Cortex of kidney (tissue), 1 donor: ENCODE measurements at places on chromosomes 5 and 9.

DNA sequence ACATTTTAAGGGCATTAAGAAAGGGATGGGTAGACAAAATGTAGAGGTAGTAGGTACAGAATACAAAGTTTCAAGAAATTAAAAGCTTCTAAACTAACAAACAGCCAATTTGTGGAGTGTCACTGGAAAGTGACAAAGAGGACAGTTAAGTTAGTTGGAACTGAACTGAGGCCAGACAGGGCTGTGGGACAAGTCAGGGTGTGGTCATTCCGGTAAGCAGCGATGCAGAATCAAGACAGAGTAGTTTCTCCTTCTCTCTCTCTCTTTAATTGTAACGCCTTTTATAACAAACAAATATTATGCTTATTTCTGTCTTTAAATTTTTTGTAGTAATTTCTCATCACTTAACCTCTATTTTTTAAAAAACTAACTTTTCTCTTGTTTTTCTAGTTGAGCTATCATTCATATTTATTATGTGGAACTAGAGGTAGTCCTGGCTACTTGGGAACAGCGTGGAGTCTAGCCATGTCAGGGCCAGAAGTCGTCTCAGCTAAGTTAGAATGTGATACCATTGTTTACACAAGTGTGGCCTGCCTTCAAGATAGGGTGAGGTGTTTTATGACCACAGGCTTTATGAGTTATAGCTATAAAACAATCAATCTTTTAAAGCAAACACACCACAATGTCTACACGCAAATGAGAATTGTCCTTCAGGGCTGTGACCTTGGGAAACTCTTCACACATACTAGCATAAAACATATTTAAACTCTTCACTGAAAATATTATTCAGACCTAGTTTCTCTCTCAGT lies 115.3 kb upstream of the CDKN2B start:
- DNase-seq: no peak

GRCh38 chr9:108002371-108002956 lies 512.9 kb upstream of the KLF4 start:
- DNase-seq: no peak

DNA sequence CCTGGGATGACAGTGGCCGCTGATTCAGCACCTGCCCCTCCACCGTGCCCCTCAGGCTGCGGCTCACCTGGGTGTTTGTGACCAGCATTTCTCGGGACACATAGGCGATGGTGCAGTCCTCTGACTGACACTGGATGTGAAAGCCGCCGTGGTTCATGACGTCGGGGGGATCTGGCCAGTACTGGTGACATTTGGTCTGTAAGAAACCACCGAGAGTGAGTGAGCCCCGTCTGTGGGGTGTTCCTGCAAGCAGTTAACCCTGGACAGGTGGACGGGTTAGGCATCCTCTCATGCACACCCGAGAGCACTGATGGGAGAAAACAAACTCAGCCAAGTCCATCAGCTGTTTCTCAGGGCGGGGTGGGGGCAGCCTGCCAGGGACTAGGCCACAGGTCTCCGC lies 62.5 kb upstream of the EPB41L4B start:
- DNase-seq: no peak

- no peak for DNase-seq
Observed at GRCh38 chr5:5678909-5679308, 256.4 kb downstream of the ICE1 start.

DNA sequence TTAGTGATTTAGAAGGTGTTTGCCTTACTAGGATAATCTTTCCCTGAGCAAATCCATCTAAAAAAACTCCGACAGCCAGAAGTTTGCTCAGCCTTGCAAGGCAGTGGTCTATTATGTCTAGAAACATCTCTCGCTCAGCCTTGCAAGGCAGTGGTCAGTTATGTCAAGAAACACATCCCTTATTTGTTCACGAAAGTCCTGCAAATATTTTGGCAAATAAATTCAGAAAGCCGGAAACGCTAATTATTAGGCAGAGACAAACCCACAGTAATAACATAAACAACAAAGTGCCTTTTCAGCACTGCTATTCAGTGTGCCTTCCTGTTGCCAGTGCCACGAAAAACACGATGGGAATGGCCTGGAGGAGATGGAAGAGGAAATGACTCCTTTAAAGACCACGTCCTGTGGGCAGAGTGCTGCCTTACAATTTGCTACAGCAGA lies 184.5 kb downstream of the GNAQ start:
- DNase-seq: no peak

DNA sequence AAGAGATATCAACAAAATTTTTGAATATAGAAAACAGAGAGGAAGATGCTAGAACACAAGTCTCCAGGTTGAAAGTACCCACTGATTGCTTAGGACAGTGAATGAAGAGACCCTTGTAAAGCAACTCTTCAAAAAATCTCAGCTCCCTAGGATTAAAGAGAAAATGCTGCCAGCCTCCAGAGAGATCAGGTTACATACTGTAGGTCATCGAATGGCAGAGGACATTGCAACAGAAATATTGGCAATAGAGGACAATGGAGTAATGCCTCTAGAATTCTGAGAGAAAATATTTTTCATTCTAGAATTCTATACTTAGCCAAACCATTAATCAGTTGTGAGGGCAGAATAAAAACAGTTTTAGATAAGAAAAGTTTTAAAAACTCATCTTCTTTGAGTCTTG lies 43.1 kb upstream of the ELL2 start:
- DNase-seq: no peak

- DNase-seq: no peak
Observed at GRCh38 chr5:83891261-83891660, 170.6 kb upstream of the HAPLN1 start.

DNA sequence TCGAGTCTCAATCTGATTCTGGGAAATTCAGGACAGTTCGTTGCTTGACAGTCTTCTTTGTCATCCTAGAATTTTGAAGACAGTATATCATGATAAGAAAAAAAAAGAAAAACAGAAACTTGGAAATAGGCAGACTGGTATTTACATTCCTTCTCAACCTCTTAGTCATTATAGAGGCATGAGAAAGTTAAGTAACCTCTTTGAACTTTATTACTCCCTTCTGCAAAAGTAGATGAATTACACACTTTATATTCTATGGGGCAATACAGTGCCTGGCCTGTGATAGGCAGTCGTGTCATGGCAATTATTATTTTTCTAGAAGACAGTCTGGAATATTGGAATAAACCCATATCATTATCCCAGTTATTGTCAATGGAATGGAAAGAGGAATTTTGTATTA lies 828.9 kb downstream of the TLR4 start:
- no peak for DNase-seq

GRCh38 chr5:111626473-111627148 lies 114.3 kb upstream of the STARD4 start:
- no peak for DNase-seq

DNA sequence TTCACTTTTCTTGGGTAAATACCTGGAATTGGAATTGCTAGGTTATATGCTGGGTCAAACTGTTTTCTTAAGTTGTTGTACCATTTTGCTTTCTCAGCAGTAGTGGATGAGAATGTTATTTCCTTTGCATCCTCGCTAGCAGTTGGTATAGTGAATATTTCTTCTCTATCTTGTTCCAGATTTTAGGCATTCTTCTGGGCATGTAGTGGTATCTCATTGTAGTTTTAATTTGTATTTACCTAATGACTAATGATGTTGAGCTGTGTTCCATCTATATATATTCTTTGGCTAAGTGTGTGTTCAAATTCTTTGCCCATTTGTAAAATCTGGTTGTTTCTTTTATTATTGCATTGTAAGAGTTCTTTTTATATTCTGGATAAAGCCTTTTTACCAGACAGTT lies 333.3 kb downstream of the MAT2B start:
- no peak for DNase-seq

DNA sequence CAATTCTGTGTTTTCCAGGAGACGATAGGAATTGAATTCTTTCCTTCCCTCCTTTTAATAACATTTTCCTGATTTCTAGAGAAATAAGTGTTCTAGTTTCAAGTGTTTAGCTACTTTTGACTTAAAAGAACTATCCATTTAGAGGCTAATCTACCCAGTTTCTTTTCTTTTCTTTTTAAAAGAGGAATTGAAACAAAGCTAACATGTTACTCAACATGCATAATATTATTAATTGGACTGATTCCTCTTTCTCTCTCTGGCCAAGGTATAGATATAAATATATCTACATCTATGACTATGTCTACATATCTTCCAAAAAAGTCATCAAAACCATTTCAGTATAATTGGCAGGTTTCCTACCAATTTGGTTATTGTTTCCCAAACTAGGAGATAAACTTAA lies 309.8 kb downstream of the TRPM3 start:
- no peak for DNase-seq

DNA sequence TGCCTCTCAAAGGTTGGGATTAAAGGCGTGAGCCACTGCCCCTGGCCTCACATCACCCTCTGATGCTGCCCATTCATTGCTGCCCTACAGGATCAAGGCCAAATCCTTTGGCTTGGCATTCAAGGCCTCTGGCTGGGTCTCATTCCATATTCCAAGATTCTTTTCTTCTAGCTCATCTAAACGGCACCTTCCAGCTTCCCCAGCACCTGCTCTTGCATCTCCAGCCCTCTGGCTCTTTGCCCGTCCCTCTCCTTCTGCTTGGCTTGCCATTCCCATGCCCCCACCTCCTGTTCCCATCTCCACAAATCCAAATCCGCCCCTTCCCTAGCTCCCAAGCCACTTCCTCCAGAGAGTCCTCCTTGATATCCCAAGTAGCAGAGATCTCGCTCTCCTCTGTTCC lies 33.1 kb downstream of the CORO2A start:
- no peak for DNase-seq

- DNase-seq: no peak
Observed at GRCh38 chr9:22363421-22363887, 83.2 kb upstream of the DMRTA1 start.

DNA sequence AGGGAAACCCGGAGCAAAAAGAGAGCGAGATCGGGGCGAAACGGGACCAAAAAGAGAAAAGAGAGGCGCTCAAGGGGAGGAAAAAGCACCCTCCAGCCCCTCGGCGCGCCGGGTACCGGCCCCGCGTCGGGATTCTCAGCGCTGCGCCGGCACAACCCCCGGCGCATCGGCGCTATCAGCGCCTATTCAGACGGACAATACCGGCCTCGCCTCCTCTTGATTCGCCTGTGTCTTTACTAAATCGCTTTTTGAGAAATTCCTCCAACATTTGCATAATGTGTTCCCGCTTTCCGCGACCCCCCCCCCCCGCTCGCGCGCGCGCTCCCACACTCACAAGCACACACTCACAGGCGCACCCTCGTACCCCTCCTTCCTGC lies 578 bp downstream of the LHX6 start:
- no peak for DNase-seq

DNA sequence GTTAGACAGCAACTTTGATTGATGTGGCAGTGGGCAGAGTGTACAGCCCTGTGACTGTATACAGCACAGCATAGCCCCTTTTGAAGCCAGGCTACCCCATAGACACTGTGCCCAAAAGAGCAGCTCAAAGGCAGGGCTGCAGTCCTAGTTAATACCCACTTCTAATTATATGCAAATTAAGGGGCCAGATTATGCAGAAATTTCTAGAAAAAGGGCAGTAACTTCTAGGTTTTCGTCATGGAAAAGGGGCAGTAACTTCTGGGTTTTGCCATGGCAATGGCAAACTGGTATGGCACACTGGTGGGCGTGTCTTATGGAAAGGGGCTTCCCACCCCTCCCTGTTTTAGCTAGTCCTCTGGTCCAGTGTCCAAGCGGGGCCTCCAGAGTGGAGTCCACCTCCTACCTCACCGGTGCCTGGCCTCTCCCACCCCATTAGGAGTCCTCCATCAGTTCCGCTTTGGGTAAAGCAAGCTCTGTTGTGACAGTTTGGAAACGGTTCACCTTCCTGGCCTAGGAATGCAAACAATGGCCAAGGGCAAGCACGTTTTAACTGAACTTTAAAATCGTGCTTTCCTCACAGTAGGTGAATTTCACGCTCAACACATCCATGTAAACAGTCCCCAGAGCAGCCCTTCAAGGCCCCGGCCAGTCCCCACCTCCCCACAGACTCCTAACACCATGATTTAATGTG lies 5.6 kb downstream of the ADAMTS13 start:
- DNase-seq: no peak

DNA sequence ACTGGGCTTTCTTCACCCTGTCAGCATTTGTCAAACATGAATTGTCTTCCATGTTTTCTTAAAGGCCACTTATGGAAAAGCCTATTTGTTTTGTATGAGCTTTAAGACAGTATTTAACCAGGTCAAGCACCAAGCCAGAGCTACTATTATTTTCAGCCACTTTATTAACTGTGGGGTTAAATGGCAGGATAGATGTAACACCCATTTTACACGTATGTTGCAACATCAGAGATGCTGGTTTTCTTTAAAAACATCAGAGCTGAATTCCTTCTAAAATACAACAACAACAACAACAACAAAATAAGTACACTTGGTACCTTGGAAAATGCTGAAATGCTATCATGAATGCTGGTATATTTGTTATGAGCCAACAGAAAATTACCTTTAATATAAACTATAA lies 13.6 kb downstream of the ARRDC3 start:
- DNase-seq: no peak

DNA sequence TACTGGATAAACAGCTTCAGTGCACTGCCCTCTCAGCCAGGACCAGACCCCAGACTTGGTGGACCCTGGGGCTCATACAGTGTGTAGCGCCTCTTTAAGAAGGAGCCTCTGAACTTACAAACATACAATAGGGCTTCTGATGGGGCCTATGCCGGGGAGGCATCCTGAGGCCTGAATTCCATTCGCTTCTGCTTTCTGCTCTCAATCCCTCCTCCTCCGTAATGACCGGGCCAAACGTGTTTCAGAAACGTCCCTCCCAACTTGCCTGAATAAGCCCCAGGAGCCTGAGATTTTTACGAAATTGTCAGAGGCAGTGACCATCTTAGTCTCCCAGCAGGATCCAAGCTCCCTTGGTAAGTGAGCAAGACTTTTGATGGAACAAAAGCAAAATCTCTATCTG lies 128.1 kb upstream of the BOD1 start:
- DNase-seq: no peak

DNA sequence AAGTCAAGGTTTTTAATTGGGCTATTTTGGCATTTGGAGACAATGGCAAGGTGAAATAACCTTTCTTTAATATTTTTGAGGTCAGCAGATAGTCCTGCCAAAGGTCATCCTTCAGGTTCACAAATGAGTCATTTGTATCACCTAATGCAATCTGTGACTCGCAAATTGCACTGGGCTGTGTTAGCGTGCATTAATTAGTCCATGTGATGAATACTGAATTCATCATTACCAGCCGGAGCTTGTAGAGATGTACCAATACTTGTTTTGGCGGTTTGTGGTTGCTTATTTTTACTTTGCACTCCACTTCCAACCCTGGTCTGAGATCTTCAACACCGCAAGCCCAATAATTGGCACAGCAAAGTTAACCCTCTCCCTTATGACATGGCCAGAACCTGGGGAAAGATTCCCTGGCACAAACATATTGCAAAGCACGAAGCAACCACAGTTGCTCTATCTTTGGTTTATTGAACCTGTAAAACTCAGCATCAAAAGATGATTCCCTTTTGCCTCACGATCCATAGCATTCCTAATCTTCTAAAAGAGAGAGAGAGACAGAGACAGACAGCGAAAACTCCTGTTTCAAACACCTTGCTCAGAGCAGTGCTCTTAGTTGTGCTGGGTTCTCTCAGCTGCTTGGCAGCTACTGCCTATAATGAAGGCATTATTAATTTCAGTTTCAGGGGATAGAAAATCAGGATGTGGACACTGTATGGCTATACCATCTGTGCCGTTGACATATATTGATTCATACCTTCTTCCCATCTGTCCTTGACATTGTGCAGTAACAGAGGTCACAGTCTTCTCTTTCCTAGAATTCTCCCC lies 178.1 kb downstream of the EBF1 start:
- DNase-seq: no peak
